ENCODE measurements at places on chromosomes 7 and 10. TPM values are rescaled to one million over a fixed set of nuclear protein-coding genes. Genes with fewer than 3 reads are reported as not detected.

The OR6V1 gene
- not detected for total RNA-seq

The AGAP3 gene
- total RNA-seq = 28.7 TPM

The SDK1 gene
- total RNA-seq = 3.7 TPM

The ATP6V0A4 gene
- not detected for total RNA-seq

The JAKMIP3 gene
- total RNA-seq = under 0.01 TPM

The TUBAL3 gene
- not detected for total RNA-seq
